Activated CD4-positive, alpha-beta T cell treated with anti-CD3 and anti-CD28 coated beads, Interleukin-2, amount 50 U/mL, for 24 hours (primary cell): ENCODE measurements at places on chromosomes 4 and X.

DNA sequence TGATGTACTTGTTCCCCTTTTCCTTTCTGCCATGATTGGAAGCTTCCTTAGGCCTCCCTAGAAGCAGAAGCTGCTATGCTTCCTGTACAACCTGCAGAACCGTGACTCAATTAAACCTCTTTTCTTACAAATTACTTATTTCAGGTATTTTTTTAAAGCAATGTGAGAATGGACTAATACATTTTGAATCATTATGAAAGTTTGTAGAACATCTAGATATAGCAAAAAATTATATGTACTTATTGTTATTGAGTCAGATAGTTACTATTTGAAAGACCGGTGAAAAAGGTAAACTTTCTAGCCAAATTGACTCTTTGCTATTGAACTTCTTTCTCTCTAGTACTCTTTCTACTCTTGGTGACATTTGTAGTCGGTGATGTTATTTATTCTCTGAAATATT, 777.3 kb upstream of the GALNTL6 start:
- DNase-seq, result no peak

DNA sequence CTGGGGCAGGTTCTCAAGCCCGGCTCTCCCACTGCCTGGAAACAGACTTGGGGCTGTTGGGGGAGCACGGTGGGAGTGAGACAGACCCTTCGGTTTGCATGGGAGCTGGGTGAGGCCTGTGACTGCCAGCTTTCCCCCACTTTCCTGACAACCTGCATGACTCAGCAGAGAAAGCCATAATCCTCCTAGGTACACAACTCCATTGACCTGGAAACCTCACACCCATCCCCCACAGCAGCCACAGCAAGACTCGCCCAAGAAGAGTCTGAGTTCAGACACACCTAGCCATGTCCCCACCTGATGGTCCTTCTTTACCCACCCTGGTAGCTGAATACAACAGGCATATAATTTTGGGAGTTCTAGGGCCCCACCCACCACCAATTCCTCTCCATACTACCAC, 57.6 kb upstream of the UBQLN2 start:
- DNase-seq, result no peak

DNA sequence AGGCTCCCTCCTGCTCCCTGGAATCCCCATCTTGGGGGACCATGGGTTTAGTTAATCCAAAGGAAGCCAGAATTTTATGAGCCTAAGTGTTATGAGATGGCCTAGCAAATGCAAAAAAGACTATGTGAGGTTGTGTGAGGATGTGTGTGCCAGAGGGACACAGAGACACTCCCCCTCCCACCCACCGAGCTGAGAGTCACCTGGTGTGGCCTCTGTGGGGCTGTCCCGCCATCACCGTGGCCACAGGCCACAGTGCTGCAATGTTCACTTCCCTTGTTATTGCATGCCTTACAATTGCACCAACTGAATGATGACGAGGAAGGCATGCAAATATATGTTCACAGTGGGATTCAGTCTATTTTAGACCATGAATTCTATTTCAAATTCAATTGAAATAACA, 601 bp upstream of the FGFBP2 start:
- DNase-seq, result no peak

DNA sequence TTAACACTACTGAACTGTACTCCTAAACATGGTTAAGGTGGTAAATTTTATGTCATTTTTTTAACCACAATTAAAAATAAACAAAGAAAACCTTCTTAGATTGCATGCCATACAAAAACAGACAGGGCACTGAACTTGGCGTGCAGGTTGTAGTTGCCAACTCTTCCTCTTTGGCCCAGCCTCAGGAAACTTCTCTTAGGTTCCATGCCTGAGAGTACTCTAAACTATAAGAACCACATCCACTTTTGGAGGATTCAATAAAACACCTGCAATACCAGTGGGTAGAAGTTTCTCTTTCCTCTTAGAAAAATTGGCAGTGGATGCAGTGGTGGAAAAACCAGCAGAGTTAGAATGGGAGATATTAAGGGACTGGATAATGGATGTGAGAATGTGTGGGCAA, 103.4 kb downstream of the LUZP4 start:
- DNase-seq, result no peak

- no peak for DNase-seq
These were observed 106.3 kb downstream of the RPA4 start for GRCh38 chrX:96989830-96990571.

GRCh38 chr4:39204543-39204942, 22.2 kb downstream of the WDR19 start:
- no peak for DNase-seq

DNA sequence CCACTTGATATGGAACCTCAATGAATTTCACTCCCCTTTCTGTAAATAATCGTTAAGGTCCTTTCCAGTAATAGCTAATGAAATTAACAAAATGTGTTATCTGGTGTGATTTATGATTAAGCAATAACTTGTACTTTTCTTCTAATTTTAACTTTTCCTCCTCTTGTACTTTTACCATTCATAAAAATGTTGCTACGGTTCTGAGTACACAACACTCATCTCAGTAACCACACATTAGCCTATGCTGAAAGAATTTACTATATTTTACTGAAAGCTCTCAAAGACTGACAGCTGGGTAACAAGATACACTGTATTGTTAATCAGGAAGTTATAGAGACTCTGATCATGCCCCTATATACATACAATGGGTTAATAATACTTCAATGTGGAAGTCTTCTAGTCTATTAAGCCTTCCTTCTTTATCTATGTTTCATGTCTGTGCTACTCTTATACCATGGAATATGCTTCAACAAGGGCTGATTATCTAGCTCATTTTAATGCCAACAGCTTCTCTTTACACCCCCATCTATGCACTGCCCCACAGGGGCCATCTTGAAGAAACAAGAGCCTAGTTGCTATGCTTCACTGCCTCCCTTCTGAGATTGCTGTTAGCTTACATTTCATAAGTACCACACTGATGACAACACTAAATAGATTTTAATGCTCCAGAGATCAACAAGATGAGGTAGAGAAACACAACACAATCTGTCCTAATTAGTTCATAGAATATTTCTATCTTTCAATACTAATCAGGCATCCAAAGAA, 39.1 kb downstream of the LAMP2 start:
- DNase-seq, result no peak

DNA sequence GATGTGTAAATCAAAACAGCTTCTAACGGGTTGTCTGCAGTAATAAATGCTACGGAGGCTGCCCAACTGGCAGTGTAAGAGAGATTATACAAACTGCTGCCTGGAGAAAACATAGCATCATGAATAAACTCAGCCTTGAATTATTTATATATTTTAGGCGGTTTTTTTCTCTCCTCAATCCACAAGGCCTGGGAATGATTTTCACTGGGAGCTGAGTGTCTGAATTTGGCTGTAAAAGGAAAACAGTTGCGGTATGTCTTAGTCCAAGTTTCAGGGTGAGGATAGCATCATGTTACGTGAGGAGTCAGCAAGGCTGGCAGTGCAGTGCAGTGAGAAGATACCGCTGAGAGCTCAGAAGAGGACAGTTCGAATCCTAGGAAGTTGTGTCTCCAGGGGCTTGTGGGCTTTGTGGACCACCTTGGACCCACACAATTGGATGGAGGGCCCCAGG, 291.5 kb upstream of the BOD1L1 start:
- DNase-seq, result no peak

DNA sequence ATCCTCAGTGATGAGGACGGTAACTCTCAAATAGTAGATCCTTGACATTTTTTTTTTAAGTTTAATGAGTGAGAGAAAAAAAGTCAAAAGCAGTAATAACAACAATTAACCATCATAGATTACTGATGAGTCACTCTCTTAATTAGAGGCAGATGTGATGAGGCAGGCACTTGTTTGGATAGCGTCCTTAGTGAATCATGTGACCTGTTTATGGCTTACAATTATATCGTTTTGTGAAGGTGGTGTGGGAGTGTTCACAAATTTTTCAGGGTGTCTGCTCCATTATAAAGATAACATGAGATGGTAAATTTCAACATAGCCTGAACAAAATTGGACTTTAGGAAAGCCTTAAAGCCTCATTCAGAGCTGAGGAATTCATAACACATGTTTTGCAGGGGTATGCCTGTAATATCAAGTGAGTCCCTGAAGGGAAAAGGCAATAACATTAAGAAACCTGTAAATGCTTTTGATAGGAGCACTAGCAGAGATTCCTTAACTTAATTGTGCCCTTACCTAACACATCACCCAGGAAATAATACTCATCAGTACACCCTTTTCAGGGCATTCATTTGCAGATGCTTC, 51.9 kb upstream of the XIAP start:
- DNase-seq, result no peak
